ENCODE measurements at places on chromosomes 4 and X. TPM values are rescaled to one million over a fixed set of nuclear protein-coding genes. Genes with fewer than 3 reads are reported as not detected.

DNA sequence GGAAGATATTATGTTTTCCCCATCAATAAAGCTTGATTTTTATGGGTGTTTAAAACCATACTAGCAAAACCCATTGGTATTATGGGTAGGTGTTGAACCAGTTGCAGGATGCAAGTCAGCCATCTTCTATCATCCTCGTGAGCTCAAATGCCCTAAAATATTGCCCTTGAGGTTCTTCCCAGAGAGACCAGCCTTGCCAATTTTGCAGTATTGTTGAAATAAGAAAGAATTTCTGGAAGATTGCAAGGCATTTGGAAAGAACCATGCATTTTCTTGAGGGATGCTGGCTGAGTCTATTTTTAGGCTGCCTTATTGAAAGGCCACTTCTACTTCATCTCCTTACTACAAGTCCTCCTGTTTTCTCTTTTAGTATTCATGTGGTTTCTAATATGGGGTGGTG lies 60.9 kb upstream of the SOD3 start:
- DNase-seq, result no peak

DNA sequence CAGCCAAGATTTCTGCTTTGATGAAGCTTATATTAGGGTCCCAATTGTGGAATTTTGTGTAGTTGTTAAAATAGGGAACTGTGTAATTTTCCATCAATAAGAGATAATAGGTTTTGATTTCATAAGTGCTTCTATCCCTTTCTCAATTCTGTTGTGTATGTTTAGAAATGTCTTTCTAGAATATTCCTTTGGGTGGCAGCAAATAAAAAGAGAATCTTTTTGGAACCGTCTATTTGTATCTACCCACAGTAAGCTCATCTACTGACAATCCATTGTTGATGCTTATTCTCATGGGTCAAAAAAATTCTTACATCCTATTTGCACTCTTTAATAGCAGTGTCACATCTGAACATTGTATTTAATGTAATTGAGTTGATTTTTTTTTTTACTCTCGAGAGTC lies 61.7 kb downstream of the TMA16 start:
- DNase-seq, result no peak

- DNase-seq, result no peak
Measured at GRCh38 chr4:92014067-92014466, 289.7 kb upstream of the GRID2 start.

GRCh38 chr4:58649226-58649625 lies 1539.0 kb upstream of the IGFBP7 start:
- DNase-seq, result no peak

DNA sequence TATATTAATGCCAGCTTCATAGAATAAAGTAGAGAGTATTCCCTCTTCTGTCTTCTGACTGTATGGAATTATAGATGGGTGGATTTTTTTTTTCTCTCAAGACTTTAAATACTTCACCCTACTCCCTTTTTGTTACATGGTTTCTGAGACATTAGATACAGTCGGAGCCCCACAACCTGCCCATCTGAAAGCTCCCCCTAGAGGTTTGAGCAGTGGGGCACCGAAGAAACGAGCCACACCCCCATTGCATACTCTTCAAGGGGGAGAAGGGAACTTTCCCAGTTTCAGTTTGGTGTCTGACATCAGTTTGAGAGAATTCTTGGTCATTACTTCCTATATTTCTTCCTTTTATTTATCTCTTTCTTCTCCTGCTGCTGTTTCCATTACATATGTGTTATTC lies 437.6 kb upstream of the AGA start:
- no peak for DNase-seq

DNA sequence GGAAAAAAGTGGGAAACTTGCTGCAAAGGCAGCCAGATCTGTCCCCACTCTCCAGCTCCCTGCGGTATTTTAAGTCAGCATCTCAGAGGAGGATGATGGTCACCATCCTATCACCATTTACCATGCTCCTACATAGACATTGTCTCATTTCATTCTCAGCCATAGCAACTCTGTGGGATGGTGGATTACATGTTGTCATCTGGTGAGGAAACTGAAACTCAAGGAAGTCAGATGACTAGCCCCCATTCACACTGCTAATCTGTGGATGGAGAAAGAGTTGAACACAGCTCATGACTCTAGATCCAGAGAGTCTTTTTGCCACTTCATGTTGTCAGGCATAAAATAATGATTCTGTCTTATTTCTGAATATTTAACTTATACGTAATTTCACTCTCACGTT lies 323.5 kb downstream of the PTTG2 start:
- DNase-seq, result no peak

GRCh38 chr4:129968366-129968765 lies 872.4 kb downstream of the C4orf33 start:
- no peak for DNase-seq

GRCh38 chr4:41325901-41326300 lies 69.2 kb downstream of the UCHL1 start:
- DNase-seq, result no peak

GRCh38 chr4:4659871-4660651 lies 118.2 kb upstream of the STX18 start:
- DNase-seq, result peak; percentile 82

GRCh38 chrX:106698693-106699092 lies 27.8 kb upstream of the RNF128 start:
- no peak for DNase-seq

DNA sequence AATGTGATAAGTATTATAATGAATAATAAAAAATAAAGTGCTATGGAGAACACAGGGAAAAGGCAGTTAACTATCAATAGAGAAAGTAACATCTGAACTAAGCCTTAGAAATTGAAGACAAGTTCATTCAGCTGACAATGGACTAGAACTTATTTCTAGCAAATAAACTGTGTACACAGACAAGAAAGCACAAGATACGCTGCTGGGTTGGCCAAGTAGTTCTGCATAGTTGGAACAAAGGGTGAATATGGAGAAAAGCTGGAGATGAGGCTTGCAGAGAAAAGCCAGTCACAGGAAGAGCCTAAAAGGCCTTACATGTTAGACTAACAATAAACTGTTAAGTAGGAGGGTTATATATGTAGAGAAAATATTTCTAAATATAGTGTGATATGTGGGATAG lies 71.2 kb downstream of the WDFY3 start:
- DNase-seq, result no peak

DNA sequence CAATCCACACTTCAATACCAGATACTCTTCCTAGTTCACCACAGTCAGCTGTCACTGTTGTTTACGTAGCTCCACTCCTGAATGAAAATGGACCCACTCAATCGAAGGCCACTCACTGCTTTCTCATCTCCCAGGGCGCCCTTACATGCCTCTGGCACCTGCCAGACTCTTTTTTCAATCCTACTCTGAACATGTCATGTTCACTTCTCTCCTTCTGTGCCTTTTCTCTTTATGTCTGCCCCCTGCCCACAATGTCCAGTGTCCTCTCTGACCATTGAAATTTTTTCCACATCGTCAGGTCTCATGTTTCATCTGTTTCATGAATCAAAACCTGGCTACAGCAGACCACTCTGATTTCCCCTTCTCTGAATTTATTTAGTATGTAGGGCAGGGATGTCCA lies 1.3 kb upstream of the MGAT4D start:
- no peak for DNase-seq

GRCh38 chr4:6804082-6804752 lies 21.7 kb downstream of the KIAA0232 start:
- DNase-seq, result no peak

GRCh38 chr4:67273666-67274065 lies 271.6 kb downstream of the CENPC start:
- DNase-seq, result no peak

DNA sequence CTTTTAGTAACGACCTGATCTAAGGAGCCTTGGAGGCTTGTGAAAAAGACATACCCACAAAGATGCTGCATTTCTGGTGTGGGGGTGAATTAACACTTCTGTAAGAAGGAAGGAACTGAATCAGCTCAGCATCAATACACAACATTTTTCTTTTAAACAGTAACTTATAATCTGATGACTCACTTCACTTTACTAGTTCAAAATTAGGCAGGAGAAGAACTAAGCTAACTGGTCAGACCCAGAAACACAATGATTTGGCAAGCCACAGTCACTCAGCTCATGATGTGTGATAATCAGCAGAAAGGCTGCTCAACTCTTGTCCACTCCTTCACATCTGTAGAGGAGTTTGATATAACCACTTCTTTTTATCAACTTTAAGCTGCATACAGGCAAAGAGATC lies 4.6 kb downstream of the MMAA start:
- peak; percentile 59 for DNase-seq

DNA sequence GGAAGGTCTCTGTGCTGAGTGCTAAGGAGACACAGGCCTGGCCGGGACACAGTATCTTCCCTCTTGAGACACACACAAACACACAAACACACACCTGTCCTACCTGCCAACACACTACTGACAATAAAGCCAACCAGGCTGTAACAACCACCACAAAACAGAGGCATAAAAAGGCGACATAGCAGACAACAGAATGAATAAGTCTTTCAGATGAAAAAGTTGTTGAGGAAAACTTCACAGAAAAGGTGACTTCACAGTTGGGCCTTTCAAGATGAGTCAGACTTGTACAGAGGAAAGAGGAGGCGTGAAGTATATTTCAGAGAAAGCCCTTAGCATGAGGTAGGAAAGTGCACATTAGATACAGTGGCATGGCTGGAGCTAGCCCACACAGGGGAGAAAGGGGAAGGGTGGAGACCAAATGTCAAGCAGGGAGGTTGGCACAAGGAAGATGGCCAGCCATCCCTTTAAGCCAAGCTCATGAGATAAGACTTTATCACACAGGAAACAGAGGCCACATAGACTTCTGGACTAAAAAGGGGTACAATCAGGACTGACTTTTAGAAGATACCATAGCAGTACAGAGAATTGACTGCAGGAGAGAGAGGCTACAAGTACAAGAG lies 54.0 kb downstream of the SLC9A7 start:
- DNase-seq, result peak; percentile 48

GRCh38 chr4:145839151-145839550 lies 99.5 kb downstream of the ZNF827 start:
- DNase-seq, result no peak

GRCh38 chr4:168353746-168354145 lies 35.2 kb upstream of the DDX60 start:
- DNase-seq, result no peak

DNA sequence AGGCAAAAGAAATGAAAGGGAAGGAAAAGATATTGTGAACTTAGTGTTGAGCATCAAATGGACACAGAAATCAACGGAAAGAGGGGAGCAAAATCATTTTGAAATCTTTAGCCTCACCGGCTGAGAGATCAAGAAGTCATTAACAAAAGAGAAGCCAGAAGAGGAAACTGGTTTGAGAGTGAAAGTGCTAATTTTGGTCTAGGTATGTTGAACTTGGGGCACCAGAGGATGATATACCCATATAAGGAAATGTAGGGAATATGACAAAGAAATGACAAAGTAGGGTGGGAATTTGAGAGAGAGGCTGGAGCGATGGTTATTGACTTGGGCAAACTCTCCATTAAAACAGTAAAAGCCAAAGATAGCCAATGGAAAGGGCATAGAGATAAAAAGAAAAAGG lies 183.4 kb upstream of the ATOH1 start:
- DNase-seq, result no peak

DNA sequence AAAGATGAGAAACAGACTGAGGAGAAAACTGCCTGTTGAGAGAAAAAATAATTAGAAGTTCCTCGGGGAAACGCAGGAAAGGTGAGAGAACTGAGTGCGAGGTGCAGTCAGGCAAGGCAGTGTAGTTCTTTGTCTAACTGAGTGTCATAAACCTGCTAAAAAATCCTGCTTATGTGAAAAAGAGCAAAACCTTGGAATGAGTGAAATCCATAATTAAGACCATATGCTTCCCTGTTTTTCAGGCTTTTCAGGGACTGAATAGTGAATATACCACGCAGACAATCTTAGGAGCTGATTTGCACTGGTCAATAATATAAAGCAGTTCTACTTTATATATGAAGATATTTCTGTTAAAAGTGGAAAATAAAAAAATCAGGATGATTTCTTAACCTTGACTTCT lies 104.9 kb downstream of the RASGEF1B start:
- no peak for DNase-seq

DNA sequence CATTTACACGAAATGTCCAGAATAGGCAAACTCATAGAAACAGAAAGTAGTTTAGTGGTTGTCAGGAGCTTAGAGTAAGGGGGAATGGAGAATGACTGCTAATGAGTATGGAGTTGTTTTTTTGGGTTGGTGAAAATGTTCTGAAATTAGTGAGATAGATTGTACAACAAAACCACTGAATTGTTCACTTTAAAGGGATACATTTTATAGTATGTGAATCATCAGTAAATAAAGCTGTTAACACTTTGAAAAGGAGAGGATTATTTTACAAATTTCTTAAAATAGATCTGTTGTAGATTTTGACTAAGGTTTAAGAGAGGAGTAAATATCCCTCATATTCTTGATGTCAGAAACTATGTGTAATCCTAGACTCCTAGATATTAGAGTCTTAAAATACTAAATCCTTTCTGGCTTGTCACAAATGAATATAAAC lies 82.7 kb downstream of the RAPGEF2 start:
- no peak for DNase-seq

DNA sequence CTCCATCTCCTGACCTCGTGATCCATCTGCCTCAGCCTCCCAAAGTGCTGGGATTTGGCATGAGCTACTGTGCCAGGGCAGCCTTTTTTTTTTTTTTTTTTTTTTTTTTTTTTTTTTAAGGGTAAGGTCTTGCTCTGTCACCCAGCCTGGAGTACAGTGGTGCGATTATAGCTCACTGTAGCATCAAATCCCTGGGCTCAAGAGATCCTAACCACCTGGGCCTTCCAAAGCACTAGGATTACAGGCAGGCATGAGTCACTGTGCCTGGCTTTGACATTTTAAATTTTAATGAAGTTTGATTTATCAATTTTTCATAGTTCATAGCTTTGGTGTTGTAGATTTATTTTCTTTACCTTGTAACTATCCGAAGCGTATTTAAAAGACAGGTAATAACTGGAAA lies 17.8 kb upstream of the OCIAD2 start:
- no peak for DNase-seq

DNA sequence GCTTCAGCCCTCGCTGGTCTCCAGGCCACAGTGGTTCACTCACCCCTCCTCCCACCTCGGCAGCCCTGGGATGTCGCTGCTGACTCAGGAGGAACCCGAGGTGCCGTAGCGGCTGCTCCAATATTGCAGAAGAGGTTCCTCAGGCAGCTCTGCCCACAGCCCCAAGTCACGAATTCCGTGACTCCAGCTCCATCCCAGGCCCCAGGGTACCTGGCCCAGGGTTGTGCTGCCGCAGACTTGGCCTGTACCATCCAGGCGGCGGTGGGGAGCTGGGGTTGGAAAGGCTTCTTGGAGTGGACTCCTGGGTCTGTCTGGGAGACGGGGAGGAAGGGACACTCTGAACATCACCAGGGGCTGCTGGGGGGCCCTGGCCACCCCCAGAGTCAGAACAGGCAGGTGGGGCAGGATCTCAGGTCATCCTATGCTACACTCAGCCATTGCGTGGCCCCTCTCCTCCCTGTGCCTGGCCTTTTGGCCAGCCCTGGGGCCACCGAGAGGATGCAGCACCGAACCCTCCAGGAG lies 728 bp upstream of the HGFAC start:
- no peak for DNase-seq

The NCAPG gene
- total RNA-seq, result 16.2 TPM

The ELMOD2 gene
- 35.1 TPM for total RNA-seq

The NLRP2B gene
- 0.14 TPM for total RNA-seq

The UBE2A gene
- 22.6 TPM for total RNA-seq

The ZNF630 gene
- total RNA-seq, result 1.5 TPM

The ADH1C gene
- not detected for total RNA-seq

The RIPPLY1 gene
- total RNA-seq, result not detected

Data from dermis blood vessel endothelial cell (primary cell).